ENCODE measurements at places on chromosomes 5 and 9.
A peak's percentile ranks its signal among the peaks of the same experiment; 100 is the strongest.

- DNase-seq, result no peak
Observed at GRCh38 chr5:3535414-3536211, 60.0 kb upstream of the IRX1 start.

DNA sequence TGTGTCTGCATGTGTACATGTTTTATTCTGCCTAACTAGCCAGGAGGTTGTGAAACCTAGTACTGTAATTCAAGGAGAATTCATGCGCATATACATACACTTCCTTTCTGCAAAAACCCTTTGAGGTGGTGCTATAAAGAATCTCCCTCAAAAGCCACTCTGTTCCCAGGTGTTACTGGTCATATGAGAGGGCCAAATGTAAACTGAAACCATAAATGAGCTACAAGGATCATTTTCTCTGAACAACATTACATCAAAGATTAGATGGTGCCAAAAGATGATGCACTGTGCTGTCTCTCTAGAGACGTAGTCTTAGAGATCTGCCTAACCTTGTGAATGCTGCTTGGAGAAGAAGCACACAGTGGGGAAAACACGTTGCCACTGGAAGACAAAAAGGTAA is 15.7 kb downstream of the NREP start:
- DNase-seq, result no peak

DNA sequence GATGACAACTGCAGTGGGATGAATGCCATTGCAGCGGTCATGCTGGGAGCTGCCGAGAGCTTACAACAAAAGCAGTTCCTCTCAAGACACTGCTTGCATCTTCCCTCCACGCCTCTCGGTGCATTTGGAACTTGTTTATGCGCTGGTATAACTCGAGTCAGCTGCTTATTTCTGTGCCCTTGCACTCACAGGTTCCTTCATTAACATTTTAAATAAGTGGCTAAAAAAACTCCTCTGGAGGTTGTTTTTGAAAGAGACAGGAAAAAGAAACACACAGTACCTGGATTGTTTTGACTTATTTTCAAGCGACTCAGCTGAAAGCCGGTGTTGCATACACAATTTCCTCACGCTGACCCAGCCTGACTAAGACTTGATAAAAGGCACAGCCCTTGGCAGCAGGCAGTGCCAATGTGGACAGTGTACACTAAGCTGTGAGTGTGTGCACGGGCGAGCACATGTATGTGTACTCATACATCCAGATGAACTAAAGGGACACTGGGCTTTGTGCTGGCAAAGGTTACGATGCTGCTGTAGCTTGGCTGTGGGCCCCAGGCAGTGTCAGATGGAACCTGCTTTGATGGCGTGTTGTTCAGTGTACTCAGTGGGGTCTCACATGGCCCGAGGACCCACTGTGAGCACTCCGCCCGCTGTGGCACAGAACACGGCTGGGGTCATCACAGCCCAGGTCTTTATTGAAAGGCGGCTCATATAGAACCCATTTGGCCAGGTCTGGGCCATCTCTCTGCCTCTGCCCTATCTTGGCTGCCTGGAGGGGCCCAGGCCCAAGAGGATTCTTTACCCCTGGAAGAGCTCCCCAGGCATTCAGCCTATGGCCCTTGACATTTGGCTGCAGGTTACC is 92.3 kb downstream of the ANKRD33B start:
- DNase-seq, result no peak

- no peak for DNase-seq
Observed at GRCh38 chr9:121675969-121676822, 24.8 kb downstream of the DAB2IP start.

DNA sequence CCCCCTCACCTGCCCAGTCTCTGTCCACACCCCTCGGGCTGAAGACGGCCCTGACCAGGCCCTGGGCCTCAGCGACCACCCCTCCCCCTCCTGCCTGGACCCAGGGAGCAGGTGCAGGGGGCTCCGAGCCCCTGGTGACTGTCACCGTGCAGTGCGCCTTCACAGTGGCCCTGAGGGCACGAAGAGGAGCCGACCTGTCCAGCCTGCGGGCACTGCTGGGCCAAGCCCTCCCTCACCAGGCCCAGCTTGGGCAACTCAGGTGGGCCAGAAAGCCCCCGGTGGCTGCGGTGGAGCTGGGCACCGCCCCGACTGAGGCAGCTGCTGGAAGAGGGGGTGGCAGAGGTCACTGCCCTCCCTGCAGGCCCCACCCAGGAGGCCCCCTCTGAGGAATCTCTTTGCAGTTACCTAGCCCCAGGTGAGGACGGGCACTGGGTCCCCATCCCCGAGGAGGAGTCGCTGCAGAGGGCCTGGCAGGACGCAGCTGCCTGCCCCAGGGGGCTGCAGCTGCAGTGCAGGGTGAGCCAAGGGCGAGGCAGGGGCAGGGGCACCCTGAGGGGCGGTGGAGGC is 7.7 kb downstream of the ENTPD8 start:
- DNase-seq, result no peak

- no peak for DNase-seq
Observed at GRCh38 chr9:4887556-4887955, 94.8 kb downstream of the RCL1 start.

GRCh38 chr9:135126451-135127187 is 39.2 kb downstream of the OLFM1 start:
- peak; percentile 87 for DNase-seq

GRCh38 chr9:129446828-129447550 is 173.9 kb downstream of the C9orf50 start:
- DNase-seq, result no peak

GRCh38 chr5:172491481-172491880 is 37.2 kb upstream of the SH3PXD2B start:
- no peak for DNase-seq

GRCh38 chr5:58582803-58583491 is at the start of gene RAB3C:
RAB3C (plus strand) TSS chr5:58583075; CDS start chr5:58583209, 134 bp downstream.
- peak; percentile 87 for DNase-seq

DNA sequence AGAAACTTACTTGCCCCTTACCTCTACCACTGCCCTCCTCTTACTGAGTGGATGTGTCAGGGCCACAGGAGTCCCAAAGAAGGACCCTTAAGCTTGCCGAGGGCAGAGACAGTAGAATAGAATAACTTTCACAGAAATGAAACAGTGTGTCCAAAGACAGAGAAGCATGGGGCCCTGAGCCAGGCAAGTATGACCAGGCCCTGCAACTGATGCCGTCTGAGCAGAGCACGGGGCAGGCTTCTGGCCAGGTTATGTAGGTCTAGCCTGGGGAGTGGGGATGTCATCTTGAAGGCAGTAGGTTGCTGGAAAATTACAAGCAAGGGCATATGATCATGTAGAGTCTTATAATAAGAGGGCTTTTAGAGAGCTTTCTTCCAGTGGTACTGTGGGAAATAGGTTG is 415.4 kb downstream of the KDM4C start:
- DNase-seq, result no peak

GRCh38 chr5:5933651-5934050 is 444.7 kb downstream of the MED10 start:
- no peak for DNase-seq

DNA sequence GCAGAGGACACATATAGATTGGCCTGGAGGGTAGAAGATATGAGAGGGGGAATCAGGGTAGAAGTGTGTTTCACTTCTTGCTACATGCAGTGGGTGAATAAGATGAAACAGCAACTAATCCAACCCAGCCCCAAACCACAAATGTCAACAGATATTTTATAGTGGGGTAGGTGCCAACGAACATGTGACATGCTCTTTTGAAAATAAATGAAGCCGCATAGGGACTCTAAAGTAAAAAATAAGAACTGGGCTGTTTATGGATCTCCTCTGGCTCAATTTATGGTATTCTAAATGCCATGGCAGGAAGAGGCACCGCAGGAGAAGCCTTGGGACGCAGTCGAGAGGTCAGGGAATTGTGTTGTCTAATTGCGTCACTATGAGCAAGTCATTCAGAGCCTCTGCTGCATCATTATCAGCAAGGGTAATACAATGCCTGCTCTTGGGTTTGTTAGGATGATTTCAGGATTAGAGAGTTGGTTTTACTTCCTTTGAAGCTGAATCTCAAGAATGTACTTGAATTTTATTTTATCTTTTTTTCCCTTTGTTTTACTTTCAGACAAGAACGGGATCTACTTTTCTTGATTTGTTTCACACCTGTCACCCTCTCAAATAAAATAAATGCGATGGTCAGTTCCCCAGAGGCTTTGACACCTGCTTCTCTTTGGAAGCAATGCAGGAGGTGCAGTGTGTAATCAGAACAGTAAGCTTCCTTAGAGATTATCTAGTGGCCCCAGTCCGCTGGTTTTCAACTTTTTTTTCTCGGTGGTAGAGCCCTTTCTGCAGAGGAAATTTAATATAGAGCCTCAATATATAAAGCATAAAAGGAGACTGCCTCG is 375.6 kb upstream of the CLINT1 start:
- DNase-seq, result no peak

GRCh38 chr5:128927644-128928043 is 37.6 kb upstream of the SLC27A6 start:
- no peak for DNase-seq

- no peak for DNase-seq
Observed at GRCh38 chr9:123421801-123422455, 65.9 kb downstream of the CRB2 start.

DNA sequence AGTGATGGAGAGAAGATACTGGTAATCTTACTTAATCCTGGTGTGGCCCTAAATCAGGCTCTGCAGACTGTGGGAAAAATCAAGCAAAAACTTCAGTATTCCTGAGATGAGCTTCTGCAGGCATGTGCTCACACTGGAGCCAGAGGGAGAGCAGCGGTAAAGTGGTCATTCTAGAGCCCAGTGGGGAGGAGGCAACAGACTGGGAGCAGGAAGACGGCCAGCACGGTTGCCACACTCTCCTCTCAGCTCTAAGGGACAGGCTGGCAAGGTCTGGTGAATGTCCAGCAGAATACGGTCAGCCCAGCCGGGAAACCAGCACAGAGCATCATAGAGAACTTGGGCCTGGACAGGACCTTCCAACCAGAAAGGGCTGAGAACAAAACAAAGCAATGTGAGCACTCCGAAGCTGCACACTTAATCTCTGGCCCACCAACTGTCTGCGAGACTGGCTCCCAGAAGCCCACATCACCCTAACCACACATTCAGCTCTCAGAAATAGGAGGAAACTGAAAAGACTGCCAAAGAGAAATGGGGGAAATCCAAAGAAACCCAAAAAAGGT is 30.3 kb downstream of the MED27 start:
- DNase-seq, result no peak

DNA sequence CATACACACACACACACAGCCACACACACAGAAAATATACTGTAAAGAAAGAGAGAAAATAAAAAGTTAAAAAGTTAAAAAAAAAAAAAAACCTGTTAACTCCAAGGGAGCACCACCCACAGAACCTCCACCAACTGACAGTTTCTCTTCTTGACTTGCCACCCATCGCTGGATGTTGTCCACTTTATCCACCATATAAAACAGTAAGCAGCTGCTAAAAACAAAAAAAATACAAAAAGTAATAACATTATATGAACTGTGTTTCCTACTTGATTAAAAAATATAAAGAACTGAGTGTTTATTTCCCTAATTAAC is 1.2 kb downstream of the PURA start:
- DNase-seq, result no peak

DNA sequence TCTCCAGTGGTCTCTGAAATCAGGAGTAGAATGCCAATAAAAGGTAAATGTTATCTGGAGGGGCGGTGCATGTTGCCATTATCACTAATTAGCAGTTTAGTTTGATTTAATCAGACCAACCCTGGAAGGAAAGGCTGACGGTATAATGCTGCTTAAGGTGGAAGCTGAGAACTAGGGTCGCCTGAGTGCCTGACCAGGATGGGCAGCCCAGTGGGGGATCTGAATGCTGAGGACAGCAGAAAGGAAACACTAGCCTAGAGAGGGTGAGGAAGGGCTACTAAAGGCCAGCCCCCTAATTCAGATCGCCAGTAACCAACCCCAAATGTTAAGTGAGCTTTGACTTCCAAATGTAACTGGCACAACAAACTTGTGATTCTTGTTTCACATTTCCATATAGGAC is 172.2 kb downstream of the APBA1 start:
- DNase-seq, result no peak

All from NCI-H226 (cell line).